Activated CD4-positive, alpha-beta T cell treated with anti-CD3 and anti-CD28 coated beads, Interleukin-2, amount 10 ng/mL, durations not matched to agents 7 days and 5 days (primary cell): ENCODE measurements at places on chromosomes 4 and X. TPM values are rescaled to one million over a fixed set of nuclear protein-coding genes. Genes with fewer than 3 reads are reported as not detected.

- no peak for DNase-seq
These were observed 366.6 kb upstream of the GRIA3 start for GRCh38 chrX:122817321-122817955.

- DNase-seq = no peak
These were observed 156.8 kb upstream of the STS start for GRCh38 chrX:6990552-6991193.

- peak; percentile 24 for DNase-seq
These were observed 36.8 kb upstream of the VMA21 start for GRCh38 chrX:151359931-151360871.

CPE gene
- total RNA-seq = not detected

GRCh38 chr4:173506597-173507211 is 23.3 kb downstream of the HAND2 start:
- DNase-seq = no peak

CYLC1 gene
- not detected for total RNA-seq

- no peak for DNase-seq
These were observed 16.6 kb downstream of the KIAA0232 start for GRCh38 chr4:6799091-6799490.

GRCh38 chr4:8637456-8637984 is 45.0 kb downstream of the CPZ start:
- DNase-seq = no peak

- DNase-seq = no peak
These were observed at the start of gene PDGFRA for GRCh38 chr4:54228961-54229501. TSS of gene PDGFRA (plus strand) at chr4:54229293. CDS start at chr4:54258769, 29,476 bp downstream.

MAGEA2 gene
- total RNA-seq = not detected

NCAPG gene
- 93.8 TPM for total RNA-seq

- DNase-seq = no peak
These were observed 67.1 kb downstream of the DOCK11 start for GRCh38 chrX:118562582-118563164.

IL2RG gene
- 447 TPM for total RNA-seq
